ENCODE measurements at places on chromosomes 12 and 14.

DNA sequence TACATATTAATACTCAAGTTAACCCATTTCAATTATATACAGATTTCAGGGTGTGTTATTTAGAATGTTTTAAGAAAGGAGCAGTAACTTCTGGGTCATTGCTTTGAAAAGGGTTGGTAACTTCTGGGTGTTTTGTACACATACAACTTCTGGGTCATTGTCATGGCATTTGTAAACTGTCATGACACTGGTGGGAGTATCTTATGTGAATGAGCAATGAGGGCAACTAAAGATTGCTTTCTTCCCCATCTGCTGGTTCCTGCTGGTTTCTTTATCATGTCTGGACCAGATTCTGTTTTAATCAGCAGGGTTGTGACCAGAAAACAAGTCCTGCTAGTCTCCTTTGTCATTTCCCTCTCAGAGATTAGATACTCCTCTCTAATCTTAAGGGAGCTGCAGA lies 713.3 kb downstream of the LRFN5 start:
- no peak for DNase-seq

GRCh38 chr12:12564911-12565310 lies 2.2 kb upstream of the DUSP16 start:
- DNase-seq, result no peak

GRCh38 chr14:20687362-20688166 lies 1.0 kb upstream of the ANG start:
- no peak for DNase-seq

GRCh38 chr12:129296671-129297070 lies 443.4 kb downstream of the GLT1D1 start:
- no peak for DNase-seq

- peak; percentile 45 for DNase-seq
These were observed 790 bp downstream of the BTG1 start for GRCh38 chr12:92144631-92145480.

- DNase-seq, result no peak
These were observed 121.8 kb downstream of the KCNA5 start for GRCh38 chr12:5165296-5165970.

GRCh38 chr14:67882986-67883555 lies 63.5 kb downstream of the RAD51B start:
- no peak for DNase-seq

GRCh38 chr14:47872588-47872987 lies 197.2 kb upstream of the MDGA2 start:
- DNase-seq, result no peak

DNA sequence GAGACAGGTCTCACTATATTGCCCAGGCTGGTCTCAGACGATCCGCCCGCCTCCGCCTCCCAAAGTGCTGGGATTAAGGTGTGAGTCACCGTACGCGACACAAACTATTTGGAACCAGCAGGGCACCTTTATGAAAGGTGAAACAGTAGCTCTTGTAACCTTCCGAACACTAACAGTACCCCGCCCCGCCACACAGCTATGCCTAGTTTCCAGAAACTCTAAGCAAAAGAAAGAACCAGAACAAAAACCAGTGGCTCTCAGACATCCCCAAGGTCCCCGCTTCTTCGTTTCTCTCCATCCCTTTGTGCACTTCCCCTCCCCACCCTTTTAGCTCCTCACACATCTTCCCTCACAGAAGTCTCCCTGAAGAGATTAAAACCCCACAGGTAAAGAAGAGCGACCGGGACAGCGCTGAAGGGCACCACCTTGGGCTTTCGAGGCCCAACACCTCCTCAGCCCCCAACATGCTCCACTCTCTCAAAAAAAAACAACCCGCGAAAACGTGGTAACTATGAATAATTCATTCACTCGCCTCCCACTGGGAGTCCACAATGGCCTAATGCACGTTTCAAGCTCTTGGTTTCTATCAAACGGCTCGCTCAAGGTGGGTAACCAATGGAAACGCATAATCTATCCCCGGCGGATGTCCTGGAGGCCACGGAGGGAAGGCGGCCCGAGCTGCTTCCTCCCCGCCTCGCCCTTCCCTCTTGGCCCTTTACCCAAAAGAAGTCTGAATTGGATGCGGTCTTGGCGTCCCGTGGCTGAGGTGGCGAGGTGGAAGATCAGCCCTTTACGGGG lies 877 bp downstream of the BAG5 start:
- no peak for DNase-seq

DNA sequence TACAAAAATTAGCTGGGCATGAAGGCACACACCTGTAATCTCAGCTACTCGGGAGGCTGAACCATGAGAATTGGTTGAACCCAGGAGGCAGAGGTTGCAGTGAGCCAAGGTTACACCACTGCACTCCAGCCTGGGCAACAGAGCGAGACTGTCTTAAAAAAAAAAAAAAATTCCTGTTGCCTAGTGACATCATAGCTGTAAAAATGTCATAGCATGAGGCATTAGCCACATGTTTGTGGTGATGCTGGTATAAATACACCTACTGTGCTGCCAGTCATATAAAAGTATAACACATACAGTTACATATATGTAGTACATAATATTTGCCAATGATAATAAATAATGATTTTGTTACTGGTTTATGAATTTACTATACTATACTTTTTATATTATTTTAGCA lies 22.2 kb downstream of the SLC41A2 start:
- DNase-seq, result no peak

GRCh38 chr14:20204721-20205120 lies 14.0 kb downstream of the OR11G2 start:
- no peak for DNase-seq
